T-helper 22 cell (primary cell): ENCODE measurements at places on chromosomes 1 and 21.

- DNase-seq: no peak
These were observed 1.8 kb downstream of the AGL start for GRCh38 chr1:99851850-99852454.

DNA sequence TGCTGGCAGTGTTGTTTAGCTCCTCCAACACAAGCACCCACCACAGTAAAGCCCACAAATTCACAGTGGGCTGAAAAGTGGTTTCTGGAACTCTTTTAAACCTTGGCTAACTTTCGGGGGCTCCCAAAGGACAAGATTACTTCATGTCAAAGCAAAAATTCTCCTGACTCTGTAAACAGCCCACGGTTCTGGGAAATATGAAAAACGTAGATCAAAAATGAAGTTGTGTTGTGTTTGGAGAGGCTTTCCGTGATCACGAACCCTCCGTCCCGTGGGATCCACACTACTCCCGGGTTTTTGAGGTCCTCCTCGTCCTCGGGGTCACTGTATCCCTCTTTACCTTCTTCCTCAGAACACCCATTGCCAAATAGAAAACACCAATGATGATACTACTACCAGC is 159.0 kb upstream of the RUNX1 start:
- DNase-seq: no peak

GRCh38 chr1:35718492-35719336 is at the start of gene C1orf216:
Gene C1orf216 (minus strand): TSS chr1:35718884. CDS start chr1:35716321, 2,563 bp downstream.
- DNase-seq: peak; percentile 56

DNA sequence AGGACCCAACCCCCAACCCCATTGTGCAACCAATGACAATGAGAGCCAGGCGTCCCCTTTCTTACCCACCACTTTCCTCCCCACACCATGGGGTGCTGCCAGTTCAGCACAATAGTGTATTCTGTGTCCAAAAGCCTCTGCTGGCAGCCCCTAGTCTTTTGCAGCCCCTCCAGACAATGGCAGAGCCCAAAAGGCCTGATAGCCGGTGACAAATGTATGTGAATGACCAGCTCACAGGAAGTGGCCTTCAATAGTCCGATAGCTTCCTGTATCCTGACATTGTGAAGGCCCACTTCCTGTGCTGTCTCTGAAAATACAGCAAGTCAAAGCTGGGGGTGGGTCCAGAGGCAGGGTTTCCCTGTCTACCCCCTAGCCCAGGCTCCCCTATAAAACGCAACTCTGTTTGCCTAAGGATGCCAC is 16.6 kb downstream of the SMIM12 start:
- no peak for DNase-seq

GRCh38 chr1:58968360-58968952 is 184.6 kb upstream of the JUN start:
- DNase-seq: no peak

GRCh38 chr1:25355841-25356395 is 17.8 kb downstream of the TMEM50A start:
- no peak for DNase-seq

- no peak for DNase-seq
These were observed 23.2 kb downstream of the ADORA1 start for GRCh38 chr1:203150511-203151297.

- peak; percentile 88 for DNase-seq
These were observed 905 bp downstream of the BTBD19 start for GRCh38 chr1:44808938-44809917.

GRCh38 chr1:235802573-235803346 is 63.9 kb downstream of the LYST start:
- DNase-seq: no peak

DNA sequence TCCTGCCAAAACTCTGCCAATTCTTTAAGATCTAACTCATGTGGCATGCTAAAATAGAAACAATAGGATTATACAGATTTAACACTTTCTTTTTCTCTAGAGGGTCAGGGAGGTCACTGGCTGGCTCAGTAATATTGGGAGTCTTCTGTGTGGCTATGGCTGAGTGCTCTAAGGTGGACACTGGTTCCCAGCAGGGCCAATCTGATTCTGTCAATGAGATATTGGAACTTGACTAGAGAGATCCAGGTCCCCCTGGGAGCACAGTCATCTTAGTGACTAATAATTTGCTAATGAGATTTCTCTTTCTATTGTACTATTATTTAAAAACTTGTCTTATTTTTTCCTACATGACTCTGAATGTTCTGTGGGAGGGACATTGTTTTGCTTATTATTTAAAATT is 69.1 kb upstream of the ZP4 start:
- no peak for DNase-seq

DNA sequence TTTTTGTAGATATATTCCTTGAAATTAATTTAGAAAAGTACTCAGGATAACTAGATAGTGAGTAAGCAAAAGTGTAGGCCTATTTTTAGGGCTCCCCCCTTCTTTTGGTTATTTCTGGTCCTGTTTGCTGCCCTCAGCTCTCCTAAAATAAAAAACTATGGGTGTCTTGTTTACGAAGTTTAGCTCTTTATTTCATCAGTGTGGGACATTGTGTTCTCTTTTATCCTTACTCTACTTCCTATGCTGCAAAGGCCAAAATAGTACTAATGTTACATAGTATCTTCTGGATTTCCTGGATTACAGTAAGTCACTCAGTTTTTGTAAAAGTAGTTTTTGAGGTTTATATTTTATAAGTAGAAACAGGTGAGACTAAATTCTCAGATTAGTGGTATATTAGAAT is 15.4 kb downstream of the CEP350 start:
- DNase-seq: no peak

DNA sequence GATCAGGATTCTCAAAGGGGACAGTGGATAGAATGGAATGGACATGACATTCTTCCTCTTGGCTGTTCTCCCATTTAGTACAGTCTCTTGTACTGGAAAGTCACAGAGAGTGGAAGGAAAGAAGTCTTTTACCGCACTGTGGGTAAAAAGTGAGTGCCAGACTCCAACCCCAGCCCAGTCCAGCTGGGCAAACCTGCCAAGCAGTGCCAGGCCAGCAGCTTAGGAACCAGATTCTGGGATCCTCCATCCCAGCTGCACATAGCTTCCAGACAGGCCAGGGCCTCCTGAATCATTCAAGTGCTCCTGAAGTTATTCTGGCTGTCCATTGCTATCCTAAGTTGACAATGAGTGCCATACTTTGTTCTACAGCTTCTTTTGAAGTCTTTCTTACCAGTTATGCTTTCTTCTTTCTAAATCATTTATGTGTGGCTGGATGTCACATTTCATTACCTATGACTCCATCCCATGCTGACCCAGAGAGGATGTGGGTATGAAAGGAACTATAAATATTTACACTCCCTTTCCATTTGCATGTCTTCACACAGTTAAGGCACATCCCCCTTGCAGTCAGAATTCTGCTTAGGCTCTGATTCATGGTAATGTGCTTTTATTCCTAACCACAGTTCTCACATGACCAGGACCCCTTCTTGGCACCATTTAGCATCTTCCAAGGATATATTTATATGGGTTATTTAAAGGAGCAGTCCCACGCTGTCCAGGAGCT is 88.9 kb downstream of the AK5 start:
- no peak for DNase-seq

GRCh38 chr1:230204842-230205241 is 137.8 kb downstream of the GALNT2 start:
- no peak for DNase-seq

GRCh38 chr1:232316864-232317263 is 313.1 kb downstream of the SIPA1L2 start:
- no peak for DNase-seq

GRCh38 chr1:236495467-236496112 is 28.2 kb upstream of the LGALS8 start:
- DNase-seq: no peak

- no peak for DNase-seq
These were observed 92.1 kb downstream of the LRRC8C start for GRCh38 chr1:89725011-89725370.

GRCh38 chr1:55310505-55310971 is 95.4 kb upstream of the USP24 start:
- DNase-seq: no peak

DNA sequence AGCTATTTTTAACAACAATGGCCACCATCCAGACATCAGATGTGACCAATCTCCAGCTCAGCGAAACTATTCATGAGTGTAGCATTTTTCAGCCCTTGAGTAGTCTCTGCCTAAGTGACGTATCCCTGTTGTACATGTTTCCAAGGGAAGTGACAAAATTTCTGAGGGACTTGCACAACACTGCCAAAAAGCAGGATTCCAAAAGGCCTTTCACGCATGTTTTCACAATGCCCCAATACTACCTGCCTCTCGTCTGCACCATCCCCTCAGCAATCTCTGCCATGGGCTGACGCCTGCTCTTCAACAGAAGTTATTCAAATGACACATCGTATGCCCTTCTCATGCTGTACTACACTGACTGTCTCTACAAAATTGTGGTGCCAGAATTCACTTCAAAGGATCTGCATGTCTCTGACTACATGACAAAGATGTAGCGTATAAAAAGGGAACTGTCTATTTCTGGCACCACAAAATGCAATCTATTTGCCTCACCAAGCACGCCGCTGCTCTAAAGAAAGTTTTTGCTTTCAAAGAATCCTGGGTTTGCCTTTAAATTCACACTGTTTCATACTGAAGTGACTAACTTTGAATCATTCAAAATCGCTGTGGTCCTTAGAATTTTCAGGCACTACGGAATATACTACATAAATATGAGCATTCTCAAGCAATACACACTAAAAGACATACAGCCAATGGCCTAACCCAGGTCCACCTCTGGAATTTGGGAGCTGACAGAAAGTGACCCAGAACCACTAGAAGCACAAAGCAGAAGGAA is 32.9 kb downstream of the JAK1 start:
- DNase-seq: no peak

DNA sequence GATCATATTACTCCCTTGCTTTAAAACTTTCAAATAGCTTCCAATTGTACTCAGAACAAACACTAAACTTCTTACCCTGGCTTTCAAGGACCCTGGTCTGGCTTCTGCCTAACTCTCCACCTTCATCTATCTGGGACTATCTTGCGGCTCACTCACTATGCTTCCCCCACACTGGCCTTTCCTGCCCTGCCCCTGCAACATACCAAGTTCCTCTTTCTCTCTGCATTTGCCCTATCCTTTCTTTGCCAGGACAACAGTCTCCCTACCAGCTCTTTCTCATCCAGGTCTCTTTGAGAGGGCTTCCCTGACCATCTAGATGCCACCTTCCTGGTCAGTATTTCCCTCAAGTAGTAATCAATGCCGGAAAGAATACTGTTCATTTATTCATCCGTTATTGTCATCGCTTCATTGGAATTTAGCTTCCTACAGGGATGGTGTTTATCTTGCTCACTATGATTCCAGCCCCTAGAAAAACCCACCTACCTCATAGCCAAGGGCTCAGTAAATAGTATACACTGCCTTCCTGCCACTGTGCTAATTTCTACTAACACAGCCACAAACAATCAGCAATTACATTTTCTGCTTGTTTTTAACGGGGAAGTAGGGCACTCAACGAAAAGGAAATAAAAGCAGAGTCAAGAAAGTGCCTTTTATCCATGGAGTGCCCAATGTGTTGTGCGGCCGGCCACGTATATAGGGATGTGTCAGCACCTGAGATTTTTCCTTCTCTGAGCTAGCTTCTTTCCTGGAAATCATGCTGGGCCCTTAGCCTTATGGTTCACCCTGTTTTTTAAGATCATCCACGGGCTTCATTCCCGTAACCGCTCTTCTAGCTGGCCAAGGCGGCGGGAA is 521 bp upstream of the CDC7 start:
- no peak for DNase-seq

GRCh38 chr1:54842206-54842915 is 41.2 kb upstream of the TTC22 start:
- no peak for DNase-seq

GRCh38 chr21:27536319-27536718 is 569.4 kb upstream of the ADAMTS5 start:
- no peak for DNase-seq

GRCh38 chr1:163706915-163707314 is 385.2 kb downstream of the NUF2 start:
- DNase-seq: no peak

- no peak for DNase-seq
These were observed 75.2 kb downstream of the GFI1 start for GRCh38 chr1:92411511-92411910.

DNA sequence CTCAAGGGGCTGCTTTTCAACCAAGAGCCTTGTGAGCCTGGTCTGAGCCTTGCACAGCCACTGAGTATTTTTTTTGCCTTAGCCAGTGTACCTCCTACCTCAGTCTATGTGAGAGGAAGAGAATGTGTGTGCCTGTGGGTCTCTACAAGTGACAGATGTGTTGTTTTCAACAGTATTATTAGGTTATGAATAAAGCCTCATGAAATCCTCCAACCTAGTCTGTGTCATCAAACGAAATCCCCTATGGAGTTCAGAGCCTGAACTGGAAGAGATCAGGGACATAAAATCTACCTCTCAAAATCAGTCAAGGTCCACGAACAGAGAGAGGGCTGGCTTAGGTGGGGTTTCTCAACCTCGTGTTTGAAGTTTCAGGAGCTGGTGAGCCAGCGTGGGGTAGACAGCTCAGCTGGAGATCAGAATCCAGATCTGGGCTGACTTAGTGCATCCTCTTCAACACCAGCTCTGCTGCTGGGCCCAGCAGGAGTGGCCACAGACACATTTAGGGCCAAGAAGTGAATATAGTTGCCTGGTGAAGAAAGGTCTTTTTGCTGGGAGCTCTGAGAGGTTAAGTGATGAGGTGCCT is 8.2 kb downstream of the XKR8 start:
- no peak for DNase-seq

DNA sequence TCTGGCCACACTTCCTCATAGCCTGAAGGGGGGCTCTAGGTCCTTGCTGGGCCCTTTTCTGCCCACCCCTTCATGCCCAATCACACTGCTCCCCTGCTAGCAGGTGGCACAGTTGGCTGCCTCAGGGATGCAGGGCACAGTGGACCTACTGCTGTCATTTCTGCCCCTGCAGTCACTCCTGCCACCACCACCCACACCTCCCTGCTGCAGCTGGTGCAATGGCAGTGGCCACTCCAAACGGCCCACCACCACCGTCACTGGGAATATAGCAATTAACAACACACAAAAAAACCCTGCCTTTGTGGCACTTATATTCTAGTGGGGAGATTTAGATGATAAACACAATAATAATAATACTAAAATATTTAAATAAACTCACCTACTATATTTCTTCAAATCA is 162.4 kb upstream of the DUSP10 start:
- DNase-seq: no peak

DNA sequence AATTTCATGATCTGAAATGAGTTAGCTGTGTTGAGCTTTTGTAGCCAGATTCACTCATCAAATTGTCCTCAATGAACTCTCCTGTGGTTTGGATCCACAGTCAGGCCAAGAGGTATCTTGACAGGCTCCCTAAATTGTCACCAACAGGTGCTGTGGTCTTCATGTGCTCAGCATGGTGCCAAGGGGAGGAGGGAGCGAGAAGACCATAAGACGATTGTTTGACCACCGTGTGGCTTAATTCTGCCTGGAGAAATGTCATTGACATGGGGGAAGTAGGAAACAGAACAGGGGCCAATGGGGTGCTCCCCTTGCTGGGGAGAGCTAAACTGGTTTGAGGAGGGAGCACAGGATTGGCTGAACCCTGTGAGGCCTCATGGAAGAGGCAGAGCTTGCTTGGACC is 219.3 kb downstream of the KCNJ6 start:
- DNase-seq: no peak
